CD4-positive, alpha-beta T cell treated with Interleukin-6 at 100 ng/mL for 8 hours (primary cell): ENCODE measurements at places on chromosomes 3 and 15.

GRCh38 chr15:63942486-63943365 lies 103.6 kb downstream of the DAPK2 start:
- DNase-seq, result no peak

- no peak for DNase-seq
Measured at GRCh38 chr15:55685286-55685685, 57.7 kb downstream of the PRTG start.

- no peak for DNase-seq
Measured at GRCh38 chr3:197312431-197312830, 14.0 kb upstream of the DLG1 start.

DNA sequence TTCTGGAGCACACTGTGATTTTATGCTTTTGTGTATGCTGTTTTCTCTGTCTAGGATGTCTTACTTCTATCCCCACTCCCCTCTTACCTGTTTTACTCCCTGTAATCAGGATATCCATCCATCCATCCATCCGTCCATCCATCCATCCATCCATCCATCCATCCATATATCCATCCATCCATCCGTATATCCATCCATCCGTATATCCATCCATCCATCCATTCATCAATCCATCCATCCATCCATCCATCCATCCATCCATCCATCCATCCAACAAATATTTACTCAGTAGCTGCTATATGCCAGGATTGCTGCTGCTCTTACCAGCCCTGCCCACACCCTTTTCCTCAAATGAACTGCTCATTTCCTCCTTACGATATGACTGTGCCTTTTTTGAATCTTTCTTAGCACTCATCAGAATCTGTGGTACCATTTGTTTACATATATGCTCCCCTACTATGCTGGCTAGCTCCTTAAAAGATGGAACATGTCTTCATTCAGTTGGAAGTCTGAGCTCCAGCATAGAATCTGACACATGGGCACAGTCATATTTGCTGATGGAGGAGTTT lies 35.2 kb downstream of the USP13 start:
- no peak for DNase-seq

DNA sequence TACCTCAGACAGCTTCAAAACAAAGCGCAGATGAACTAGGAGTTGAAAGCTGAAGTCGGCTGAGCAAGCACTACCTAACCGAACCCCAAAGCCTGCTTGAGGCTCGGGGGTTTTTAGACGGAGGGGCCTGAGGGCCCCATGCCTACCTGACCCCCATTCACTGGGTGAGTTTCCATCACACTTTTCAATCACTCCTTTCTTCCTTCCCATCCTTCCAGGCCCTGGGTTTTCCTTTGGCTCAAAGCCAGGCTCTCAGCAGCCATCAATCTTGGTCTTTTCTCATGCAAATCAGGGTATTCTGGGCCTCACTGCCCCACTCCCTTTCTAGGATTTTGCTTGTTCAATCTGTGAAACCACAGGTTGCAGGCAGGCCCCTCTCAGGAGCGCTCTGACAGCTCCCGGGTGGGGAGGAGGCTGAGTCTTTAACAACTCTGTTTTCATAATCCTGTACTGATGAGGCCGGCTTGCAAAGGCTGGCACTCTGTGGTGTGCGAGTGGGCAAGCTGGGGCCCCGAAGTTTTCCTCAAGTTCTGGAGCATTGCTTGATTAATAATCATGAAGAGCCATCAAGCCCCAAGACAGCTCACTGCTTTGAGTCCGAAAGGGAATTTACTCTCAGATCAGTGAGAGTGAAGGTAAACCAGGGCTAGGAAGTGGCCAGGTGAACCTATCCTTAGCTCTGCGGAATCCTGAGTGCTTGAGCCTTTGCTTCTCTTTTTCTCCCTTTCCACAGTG lies 97.6 kb downstream of the FRMD4B start:
- no peak for DNase-seq

DNA sequence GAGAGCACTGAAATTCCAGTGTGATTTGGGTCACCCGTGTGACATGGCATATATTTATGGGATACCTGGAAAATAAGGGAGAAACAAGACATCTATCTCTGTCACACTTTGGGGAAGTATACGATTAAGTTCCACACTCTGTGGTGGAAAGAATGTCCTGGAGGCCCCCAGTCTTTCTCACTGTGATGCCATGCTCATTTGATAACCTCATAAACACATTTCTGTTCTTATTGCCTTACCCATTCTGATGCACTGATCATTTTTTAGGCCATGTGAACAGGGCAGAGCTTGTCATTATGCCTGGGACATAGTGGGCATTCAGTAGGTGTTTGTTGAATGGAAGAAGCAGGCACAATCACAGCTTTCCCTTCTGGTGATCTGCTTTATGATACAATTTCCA lies 349.4 kb upstream of the TPRG1 start:
- DNase-seq, result no peak

DNA sequence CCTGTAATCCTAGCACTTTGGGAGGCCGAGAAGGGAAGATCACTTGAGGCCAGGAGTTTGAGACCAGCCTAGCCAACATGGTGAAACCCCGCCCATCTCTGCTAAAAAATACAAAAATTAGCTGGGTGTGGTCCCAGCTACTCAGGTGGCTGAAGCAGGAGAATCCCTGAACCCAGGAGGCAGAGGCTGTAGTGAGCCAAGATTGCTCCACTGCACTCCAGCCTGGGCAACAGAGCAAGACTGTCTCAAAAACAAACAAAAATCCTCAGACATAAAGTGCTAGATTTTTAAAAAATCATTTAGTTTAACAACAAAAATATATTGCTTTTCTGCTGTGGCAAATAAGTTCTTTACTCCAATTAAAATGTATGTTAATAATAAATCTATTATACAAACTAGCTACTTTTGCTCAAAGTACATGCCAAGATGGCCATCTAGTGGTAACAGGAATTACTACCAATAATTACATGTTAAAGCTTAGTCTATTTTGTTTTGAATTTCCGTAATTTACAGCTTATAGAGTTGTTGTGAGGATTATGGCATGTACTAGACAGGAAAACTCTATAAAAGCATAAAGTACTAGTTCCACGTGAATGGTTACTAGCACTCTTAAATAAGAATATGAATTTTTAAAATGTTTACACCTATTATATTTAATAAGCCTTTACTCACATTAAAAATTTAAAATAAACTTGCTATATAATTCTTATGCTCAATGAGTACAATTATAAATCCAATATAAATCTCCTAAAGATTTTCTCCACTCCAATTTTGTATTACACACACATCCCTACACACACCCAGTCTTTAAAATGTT lies 39.0 kb downstream of the GABPB1 start:
- DNase-seq, result peak; percentile 32

GRCh38 chr3:49671291-49672288 lies 2.6 kb upstream of the APEH start:
- peak; percentile 69 for DNase-seq

- no peak for DNase-seq
Measured at GRCh38 chr3:14001136-14001535, 121.3 kb upstream of the WNT7A start.

DNA sequence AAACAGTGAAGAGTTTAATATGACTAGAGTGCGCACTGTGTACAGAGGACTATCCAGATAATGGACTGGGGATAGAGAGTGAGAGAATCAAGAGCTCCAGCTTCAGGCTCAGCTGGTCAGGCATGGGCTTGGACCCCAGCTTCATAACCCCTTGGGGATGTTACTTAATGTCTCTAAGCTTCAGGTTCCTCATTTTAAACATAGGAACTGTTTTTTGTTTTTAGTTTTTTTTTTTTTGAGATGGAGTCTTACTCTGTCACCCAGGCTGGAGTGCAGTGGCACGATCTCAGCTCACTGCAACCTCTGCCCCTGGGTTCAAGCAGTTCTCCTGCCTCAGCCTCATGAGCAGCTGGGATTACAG lies 9.9 kb upstream of the BRPF1 start:
- no peak for DNase-seq

DNA sequence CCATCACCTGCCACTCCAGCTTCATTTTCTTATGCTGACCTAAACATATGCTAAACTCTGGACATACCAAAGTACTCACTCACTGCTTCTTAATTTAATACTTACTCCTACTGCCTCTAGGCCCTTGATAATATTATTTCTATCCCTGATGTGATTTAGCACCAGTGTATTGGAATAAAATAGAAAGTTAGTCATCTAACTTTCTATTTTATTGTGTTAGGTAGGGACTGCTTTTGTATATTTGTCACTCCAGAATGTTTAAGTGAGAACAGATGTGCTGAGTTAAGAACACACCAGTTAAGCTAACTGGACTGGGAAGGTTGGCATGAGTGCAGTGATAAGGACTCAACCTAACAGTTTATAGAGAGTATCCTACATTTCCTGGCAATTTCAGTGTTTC lies 6.5 kb upstream of the CLDN16 start:
- DNase-seq, result no peak

GRCh38 chr3:123060054-123060453 lies 6.8 kb upstream of the PDIA5 start:
- no peak for DNase-seq

- no peak for DNase-seq
Measured at GRCh38 chr3:107979538-107979937, 111.3 kb downstream of the CD47 start.

DNA sequence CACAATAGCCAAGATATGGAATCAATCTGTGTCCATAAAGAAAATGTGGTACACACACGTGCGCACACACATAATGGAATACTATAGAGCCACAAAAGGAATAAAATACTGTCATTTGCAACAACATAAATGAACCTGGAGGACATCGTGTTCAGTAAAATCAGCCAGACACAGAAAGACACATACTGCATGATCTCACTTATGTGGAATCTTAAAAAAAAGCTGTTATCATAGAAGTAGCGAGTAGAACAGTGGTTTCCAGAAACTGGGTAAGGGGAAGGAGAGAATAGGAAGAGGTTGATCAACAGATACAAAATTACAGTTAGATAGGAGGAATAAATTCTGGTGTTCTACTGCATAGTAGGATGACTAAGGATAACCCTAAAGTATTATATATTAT lies 11.1 kb downstream of the ATOSA start:
- DNase-seq, result no peak

- no peak for DNase-seq
Measured at GRCh38 chr3:196793246-196793645, 53.6 kb downstream of the PAK2 start.

GRCh38 chr3:96619475-96619874 lies 194.9 kb upstream of the EPHA6 start:
- DNase-seq, result no peak

- no peak for DNase-seq
Measured at GRCh38 chr3:113212150-113212843, 940 bp downstream of the BOC start.

GRCh38 chr3:159978353-159978752 lies 10.3 kb upstream of the IL12A start:
- no peak for DNase-seq

- DNase-seq, result no peak
Measured at GRCh38 chr3:8652324-8652987, 7.9 kb upstream of the SSUH2 start.
